ENCODE measurements at places on chromosomes 7 and 10.

DNA sequence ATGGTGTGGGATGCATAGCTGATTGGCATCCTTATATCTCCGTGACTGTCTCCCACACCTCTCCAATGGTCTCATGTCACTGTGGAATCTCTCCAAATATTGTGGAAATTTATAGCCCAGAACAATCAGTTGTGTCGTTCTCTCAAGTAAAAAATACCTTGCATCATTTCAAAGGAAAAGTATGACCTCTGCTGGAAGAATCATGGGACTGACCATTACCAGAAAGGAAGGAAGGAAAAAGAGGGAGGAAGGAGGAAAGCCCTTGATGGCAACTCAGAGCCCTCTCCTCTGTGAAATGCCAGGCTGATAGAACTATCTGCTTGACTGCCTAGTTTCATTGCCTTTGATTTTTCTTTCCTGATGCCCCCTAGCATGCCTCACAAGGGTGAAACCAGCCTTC lies 76.3 kb downstream of the FOXI2 start:
- no peak for DNase-seq

GRCh38 chr10:75926763-75927162 lies 495.3 kb downstream of the LRMDA start:
- DNase-seq: peak; percentile 36

DNA sequence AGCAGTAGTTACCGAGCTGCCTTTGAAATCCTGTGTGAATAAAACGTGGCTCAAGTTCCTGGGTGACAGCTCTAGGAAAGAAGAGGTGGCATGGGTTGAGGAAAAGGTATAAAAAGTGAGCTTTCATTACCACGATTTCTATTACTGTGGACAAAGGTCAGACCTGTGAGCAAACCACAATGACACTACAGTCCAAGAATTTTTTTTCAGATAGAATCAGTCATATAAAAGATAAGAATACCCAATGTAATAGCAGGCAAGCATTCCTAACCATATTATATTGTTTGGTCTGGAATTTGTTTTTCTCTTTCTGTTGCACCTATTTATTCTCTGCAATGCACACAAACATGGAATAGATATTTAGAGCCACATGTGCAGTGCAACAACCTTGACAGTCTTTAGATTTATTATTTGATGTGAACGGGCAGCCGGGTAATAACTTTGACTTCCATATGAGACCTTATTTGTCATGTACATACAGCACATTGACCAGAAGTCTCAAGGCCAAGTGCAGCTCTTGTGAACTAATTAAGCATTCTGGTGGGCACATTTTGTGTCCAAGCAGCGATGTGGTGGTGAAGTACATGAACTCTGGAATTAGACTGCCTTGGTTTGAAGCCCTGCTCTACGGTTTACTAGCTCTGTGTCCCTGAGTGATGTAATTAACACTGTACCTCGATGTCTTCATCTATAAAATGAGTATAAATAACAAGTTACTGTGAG lies 156.8 kb downstream of the NRCAM start:
- DNase-seq: no peak

DNA sequence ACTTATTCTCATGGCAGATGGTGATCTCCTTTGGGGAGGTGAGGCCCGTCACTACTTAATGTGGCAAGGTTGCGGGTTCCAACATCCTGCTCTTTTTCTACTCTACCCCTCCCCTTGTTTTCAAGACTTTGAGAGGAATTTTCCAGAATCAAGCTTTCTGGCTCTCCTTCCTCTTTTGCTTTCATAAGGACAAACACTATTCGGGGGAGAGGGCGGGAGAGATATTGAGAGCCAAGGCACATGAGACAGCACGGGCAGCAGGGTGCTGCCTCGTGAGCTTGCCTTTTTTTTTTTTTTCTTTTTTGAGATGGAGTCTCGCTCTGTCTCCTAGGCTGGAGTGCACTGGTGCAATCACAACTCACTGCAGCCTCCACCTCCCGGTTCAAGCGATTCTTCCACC lies 6.9 kb upstream of the PFKFB3 start:
- no peak for DNase-seq

DNA sequence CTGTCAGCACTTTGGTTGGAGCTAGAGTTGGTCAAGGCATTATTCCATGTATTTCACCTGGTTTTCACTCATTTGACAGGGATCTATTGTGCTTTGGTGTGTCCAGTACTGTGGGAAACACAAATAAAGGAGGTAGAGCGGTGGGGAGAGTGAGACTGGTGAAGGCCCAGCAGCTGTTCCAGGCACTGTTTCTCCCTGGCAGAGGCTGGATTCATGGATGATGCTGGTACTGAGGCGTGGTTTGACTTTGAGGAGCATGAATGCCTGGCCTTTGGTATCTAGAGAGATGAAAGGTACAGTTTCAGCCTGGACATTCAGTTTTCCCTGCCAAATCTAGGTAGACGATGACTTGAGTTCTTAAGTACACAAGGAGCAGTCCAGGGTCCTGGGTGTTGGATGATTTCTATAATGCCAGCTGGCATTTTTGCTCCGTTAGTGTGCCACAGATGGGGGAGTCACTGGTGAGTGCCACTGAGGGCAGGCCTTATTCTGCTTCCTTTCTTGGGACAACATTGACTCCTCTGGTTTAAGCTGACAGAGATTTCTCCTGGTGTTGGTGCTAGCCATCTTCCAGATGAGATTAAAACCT lies 162.2 kb upstream of the BMPER start:
- DNase-seq: no peak

DNA sequence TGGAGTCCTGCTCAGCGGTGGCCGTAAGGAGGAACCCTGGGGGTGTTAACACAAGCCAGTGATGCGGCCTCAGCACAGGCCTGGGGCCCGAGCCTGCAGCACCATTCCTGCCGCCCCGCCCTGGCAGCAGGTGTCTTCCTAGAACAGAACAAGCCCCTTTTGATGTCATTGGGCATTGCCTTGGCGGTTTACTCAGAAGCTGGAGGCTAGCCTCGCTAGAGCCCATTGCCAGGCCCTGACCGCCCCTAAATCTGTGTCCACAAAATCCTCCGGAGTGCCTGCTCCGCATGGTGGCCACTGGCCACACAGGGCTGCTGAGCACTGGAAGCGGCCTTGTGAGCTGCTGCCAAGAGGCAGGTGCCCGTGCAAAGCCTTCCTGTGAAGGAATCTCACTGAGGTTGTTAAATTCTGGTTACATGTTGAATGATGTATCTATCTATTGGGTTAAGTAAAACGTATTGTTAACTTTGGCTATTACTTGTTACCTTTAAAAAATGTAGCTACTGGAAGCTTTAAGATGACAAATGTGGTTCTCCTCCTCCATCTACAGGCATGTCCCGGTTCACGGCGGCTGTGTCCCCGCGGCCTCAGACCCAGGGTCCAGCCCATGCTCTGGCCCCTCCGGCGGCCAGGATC lies 1.2 kb upstream of the INPP5A start:
- DNase-seq: no peak

- DNase-seq: no peak
Observed at GRCh38 chr7:100152404-100152803, 3.7 kb downstream of the LAMTOR4 start.

- no peak for DNase-seq
Observed at GRCh38 chr7:112540839-112541577, 60.2 kb downstream of the LSMEM1 start.

GRCh38 chr10:85578860-85579259 lies 787.7 kb downstream of the GRID1 start:
- no peak for DNase-seq

- no peak for DNase-seq
Observed at GRCh38 chr7:112023786-112024185, 182.4 kb downstream of the DOCK4 start.

DNA sequence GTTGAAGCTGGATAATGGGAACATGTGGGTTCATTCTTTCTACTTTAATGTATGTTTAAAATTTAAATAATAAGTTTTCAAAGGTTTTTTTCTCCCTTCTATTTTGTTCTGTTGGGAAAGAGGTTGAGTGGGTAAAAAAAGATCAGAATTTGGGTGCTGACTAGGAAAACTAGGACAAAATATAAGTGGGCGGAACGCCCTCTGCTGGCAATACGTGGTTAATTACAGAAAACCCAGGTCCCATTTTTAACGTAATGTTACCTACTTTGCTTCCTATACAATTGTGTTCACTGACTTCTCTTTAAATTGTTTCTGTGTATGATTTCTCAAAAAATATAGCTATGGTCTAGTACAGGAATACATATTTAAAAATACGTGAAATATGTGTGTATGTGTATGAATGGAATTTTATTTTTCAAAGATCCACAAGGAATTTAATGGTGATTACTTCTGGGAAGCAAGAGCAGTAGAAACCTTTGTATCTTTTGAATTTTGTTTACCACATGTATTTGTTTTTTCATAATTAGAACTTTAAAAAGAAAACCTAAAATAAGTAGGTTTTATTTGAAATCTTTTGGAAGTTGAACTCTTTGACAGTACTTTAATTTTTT lies 8.7 kb downstream of the ECD start:
- peak; percentile 84 for DNase-seq

DNA sequence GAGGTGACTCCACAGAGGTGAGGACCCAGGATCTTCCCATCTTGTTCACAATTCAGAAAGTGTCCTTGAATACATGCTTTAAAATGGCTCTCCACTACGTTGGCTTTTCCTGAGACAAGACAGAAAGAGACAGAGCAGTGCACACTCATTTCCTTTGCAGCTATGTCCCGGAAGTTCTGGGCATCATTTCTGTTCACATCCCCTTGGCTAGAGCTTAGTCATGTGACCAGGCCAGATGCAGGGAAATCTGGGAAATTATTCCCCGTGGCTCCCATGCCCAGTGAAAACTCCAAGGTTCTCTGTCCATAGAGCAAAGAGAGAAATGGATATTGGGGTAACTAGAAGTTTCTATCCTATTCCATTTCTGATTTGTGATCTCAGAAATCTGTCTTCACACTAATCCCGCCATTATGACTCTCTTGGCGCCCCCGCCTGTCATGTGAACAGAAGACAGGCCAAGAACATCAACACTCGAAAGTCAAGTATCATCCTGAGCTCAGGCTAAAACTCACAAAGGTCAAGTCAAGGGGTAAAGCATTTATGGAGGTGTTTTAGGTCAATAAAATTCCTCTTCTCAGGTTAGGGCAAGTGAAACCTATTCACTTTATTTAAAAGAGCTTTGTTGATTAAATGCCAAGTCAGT lies 251.4 kb upstream of the HABP2 start:
- no peak for DNase-seq

GRCh38 chr10:73644767-73645166 lies 3.5 kb upstream of the MYOZ1 start:
- no peak for DNase-seq

DNA sequence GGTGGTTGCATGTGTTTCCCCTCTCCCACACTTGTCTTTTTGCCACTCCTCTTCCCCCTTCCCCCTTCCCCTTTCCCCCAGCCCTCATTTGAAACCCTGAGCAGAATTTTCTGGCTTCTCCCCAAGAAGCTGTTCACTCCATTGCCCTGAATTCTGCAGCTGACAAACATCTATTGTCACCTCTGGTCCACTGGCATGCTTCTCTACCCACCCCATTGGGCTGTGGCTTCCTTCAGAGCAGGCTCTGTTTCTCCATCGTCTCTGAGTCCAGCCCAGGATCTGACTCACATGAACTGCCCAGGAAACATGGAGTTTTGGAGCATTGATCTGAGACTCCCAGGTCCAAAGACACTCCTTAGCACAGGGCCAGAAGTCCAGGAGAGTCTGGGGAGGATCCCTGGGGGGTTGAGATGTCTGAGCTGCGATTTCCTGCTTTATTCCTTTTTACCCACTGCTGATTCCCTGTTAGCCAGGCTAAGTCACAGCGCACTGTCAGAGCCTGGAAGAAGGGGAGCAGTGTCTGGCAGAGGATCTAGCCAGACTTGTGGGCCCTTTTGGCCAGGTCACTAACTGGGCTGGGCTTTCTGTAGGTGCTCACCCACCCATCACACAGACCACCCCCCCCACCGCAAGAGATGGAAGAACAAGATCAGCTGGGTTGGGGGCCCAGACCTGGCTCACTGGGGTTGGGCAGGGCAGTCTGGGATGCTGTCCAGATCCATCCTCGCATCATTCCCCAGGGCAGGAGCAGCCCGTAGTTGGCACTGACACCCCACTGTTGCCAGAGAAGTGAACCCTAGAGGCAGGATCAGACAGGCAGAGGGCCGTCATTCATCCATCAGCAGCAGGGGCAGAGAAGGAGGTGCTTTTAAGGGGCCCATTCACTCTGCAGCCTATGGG lies 3.5 kb downstream of the CHAT start:
- DNase-seq: no peak

DNA sequence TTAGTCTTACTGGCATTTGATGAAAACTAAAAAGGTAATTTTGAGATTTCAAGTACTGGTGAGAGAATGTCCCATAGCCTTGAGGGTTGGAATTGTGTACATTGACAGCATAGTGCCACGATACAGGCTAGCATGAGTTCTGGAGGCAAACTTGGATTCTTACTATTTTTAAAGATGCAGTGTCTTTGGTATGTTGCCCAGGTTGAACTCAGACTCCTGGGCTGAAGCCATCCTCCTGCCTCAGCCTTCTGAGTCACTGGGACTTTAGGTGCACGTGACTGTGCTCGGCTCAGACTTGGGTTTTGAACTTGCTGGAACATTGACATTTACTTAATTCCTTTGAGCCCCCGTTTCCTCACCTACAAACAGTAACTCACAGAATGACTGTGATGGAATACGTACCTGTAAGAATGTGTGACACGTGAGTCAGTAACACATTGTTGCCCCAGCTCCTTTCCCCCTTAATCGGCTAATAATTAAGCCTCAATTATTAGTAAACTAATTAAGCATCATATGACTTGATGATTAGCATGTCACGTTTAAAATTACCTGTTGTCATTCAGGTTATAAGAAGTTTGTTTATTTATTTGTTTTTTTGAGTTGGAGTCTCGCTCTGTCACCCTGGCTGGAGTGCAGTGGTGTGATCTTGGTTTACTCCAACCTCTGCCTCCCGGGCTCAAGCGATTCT lies 10.6 kb downstream of the DNAJB6 start:
- peak; percentile 60 for DNase-seq

DNA sequence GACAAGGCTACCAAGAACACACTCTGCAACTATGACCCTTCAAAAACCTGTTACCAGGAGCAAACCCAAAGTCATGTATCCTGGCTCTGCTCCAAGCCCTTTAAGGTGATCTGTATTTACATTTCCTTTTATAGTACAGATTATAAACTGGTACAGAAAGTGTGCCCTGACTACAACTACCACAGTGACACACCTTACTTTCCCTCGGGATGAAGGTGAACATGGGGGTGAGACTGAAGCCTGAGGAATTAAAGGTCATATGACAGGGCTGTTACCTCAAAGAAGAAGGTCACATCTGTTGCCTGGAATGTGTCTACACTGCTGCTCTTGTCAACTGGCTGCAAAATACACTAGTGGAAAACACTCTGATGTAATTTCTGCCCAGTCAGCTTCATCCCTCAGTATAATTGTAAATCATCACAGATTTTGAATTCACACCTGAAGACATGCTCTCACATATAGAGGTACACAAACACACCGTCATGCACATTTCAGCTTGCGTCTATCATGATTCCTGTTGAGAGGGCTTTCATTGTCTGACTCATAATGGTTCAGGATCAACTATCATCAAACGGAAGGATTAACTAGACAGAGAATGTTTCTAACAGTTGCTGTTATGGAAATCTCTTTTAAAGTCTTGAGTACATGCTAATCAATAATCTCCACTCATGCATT lies 318.3 kb downstream of the NXPH1 start:
- DNase-seq: no peak

GRCh38 chr10:77865580-77866324 lies 60.8 kb downstream of the DLG5 start:
- DNase-seq: no peak

GRCh38 chr7:29877196-29877595 lies 70.9 kb downstream of the WIPF3 start:
- no peak for DNase-seq

GRCh38 chr7:141201145-141201885 lies 127.5 kb downstream of the TMEM178B start:
- peak; percentile 4 for DNase-seq

GRCh38 chr10:98425511-98426352 lies 10.8 kb upstream of the PYROXD2 start:
- DNase-seq: peak; percentile 46

GRCh38 chr10:103273041-103273441 lies 3.9 kb upstream of the INA start:
- peak; percentile 97 for DNase-seq
